Substantia nigra (tissue), 51 donors: ENCODE measurements at places on chromosomes 16 and 17.

GRCh38 chr16:53098526-53099317, 43.9 kb downstream of the CHD9 start:
- peak; percentile 47 for DNase-seq

DNA sequence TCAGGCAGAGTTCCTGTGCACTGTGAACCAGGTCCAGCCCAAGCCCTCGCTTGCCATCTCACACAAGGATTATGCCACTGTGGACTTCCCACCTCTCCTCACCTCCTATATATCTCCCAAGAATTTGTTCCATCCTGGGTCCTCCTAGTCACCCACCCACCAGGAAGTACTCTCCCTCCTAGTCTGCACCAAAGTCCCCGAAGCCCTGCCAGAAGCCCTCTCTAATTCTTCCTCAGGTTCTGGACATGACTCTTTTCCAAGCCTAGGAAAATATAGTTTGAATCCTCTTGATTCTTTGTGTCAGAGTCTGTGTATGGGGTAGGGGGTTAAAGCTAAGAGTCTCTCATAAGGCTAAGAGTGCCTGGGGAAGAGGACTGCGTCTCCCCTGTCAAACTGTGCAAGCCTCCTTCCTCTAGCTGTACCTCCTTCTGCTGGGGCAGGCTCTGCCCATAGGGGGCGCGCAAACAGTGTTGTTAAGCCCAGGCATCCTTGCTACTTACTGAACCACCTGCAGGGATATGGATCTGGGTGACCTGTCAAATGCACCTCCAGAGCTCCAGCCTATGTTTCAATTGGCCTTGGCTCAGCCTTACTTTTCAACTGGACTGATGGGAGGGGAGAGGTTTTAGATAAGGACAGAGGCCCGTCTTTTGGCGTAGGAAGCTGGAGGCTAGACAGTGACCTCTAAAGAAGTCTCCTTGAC, 16.6 kb upstream of the DLX4 start:
- no peak for DNase-seq

GRCh38 chr17:66464921-66465320, 162.5 kb downstream of the PRKCA start:
- DNase-seq = no peak

GRCh38 chr17:66143657-66144282, 48.2 kb downstream of the CEP112 start:
- DNase-seq = no peak

DNA sequence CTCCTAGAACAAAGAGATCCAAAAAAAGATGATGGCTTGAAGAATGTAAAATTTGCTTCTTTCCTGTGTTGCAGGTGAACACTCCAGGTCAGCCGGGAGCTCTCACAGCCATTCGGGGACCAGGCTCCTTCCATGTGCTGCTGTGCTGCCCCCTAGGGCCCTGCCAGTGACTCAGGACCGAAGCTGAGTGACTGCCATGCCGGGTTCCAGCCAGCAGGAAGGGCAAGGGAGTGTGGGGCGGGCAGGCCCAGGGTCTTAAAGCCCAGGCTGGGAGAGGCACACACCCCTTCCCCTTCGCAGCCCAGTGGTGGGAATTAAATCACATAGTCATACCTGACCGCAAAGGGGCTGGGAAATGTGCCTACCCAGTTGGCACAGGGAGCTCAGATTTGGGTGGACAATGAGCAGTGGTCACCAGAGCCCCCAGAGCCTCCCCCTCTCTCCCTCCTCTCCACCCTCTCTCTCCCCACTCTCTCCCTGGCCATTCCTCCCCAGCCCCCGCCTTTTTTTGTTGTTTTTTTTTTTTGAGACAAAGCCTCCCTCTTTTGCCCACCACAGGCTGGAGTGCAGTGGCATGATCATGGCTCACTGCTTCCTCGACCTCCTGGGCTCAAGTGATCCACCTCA, 11.5 kb downstream of the EPOP start:
- DNase-seq = peak; percentile 69

GRCh38 chr17:1050246-1050995, 53.5 kb downstream of the TIMM22 start:
- no peak for DNase-seq

- DNase-seq = no peak
These were observed 101.0 kb downstream of the ABCC6 start for GRCh38 chr16:16122264-16122663.

GRCh38 chr16:15440852-15441251, 6.5 kb downstream of the BMERB1 start:
- no peak for DNase-seq

GRCh38 chr17:48718761-48719641, 3.3 kb downstream of the PRAC1 start:
- DNase-seq = no peak

GRCh38 chr16:88533932-88534637, 36.1 kb upstream of the ZC3H18 start:
- no peak for DNase-seq

DNA sequence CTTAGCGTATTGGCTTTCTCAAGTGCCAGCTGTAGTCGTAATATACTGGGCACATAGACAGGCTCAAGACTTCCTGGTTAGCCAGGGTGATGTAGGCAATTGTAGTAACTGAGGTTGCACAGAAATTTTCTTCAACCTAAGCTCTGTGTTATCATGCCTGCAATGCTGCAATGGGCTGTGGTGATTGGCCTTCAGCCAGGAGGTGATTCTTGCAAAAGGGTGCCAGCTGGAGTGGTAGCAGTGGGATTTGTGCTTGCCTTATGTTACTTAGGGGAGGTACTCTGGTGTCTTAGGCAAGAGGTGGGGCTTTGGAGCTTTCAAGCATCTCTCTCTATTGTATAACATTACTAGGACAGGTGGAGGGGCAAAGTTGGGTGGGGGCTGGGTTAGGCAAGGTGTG, 495.1 kb downstream of the CDH11 start:
- DNase-seq = no peak

DNA sequence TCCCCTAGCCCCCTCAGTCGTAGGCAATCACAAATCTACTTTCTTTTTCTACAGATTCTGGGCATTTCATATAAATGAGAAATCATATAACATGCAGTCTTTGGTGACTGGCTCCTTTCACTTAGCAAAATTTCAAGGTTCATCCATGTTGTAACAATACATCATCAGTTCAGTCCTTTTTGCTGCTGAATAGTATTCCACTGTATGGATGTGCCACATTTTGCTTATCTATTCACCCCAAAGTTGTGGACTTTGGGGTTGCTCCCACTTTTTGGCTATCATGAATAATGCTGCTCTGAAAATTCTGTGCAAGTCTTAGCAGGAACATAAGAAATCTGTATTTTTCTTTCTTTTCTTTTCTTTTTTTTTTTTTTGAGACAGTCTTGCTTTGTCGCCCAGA, 39.0 kb downstream of the MRM1 start:
- DNase-seq = no peak

DNA sequence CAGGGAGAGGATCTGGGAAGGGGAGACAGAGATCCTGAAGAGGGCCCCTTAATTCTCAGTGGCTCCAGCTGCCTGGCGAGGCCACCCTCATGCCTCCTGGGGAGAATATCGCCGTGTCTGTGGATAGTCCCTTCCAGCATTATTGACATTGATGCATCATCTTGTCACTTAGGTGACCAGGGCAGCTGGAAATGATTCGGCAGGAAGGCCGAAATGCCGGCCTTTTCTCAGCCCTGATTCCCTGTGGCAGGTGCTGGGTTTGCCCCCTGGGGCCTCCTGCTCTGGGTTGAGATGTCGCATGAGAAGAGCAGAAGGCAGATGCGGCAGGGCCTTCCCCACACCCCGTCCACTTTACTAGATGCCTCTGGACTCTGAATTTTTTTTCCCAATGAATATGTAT, 89.5 kb downstream of the RAP1GAP2 start:
- DNase-seq = no peak

DNA sequence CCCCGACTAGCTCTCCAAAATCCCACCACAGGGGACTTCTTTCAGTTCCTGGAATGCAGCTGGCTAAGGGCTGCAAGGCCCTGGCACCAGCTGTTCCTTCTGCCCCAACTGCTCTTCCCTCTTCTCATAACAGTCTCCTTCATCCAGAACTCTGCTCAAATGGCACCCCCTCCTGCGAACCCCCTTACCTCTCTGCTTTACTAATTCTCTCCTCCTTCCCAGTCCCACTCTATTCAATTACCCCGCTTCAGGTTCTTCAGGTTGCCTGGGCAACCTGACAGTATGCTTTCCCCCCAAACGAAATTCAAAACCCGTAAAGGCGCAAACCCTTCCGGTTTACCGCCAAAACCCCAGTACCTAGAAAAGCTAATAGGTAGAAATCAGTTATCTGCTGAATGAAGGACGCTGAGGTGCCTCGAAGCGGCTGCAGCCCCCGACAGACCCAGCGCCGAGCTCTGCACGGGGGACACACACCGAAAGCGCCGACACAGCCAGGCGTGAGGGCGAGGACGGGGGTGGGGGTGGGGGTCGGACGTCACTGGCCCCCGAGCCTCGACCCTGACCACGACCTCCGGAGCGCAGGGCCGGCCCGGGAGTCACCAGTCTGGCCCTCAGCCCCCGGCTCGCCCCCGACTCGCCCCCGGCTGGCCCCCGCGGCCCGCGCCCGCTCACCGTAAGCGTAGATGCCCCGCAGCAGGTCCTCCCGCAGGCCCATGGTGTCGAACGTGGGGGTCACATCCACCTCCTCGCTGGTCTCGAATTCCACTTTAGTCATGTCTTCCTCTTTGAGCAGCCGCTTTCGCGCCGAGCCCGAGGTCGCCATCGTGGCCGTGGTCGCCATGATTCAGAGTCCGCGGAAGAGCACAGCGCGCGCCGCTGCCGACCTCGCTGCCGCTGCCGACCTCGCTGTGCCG, 550 bp downstream of the EIF4A3 start:
- no peak for DNase-seq

DNA sequence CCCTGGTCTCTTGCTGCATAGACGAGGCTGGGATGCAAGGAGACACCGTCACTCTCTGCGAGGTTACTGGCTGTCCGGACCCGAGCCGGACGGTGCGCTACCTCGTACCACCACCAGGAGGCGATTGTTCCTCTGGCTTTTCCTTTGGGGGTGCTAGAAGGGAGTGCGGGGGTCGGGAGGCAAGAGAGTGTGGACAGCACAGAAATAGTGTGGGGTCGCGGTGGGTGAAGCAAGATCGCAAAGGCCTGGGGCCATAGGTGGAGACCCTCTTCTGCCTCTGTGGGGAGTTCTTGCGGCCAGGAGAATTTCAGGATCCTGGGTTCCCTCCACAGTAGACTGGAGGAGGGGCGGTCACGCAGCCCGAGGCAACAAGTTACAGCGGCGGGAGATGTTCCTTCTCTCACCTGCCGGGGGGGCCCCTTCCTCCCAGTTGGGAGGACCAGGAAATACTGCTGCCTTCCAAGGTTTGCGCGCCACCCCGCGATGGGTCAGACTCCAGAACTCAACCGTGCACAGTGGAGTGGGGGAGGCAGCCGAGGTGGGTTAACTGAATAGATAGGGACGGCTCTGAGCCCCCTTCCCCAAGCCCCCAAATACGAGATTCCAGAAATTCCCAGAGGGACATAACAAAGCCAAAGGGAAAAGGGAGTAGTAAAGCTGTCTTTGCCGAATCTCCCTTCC, 6.9 kb downstream of the PHOSPHO1 start:
- peak; percentile 20 for DNase-seq

- DNase-seq = no peak
These were observed 7.1 kb upstream of the TMC5 start for GRCh38 chr16:19410435-19411171.

- no peak for DNase-seq
These were observed 71.5 kb upstream of the PLCG2 start for GRCh38 chr16:81707411-81708265.

- DNase-seq = no peak
These were observed 4.2 kb downstream of the USP6 start for GRCh38 chr17:5120036-5120435.

GRCh38 chr16:64312980-64313379, 808.9 kb downstream of the CDH11 start:
- no peak for DNase-seq

DNA sequence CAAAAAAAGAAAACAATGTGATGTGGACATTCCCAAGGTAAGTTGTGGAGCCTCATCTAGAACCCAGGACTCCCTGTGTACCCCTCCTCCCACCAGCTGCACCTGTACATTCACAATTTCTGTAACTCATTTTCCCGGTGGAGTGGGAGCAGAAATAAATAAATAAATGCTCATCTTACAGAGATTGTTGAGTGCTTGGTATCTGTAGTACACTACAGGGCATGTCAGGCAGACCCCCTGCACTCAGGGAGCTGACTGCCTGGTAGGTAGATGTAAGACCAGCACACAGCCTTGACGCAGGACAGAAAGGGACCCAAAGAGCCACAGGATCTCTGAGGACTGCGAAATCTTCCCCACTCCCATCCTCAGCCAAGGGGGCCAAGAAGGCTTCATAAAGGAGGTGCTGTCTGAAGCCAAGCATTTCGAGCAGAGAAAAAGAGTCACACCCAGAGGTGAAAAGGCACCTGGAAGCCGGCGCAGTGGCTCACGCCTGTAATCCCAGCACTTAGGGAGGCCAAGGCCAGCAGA, 6.5 kb downstream of the EIF1 start:
- no peak for DNase-seq

DNA sequence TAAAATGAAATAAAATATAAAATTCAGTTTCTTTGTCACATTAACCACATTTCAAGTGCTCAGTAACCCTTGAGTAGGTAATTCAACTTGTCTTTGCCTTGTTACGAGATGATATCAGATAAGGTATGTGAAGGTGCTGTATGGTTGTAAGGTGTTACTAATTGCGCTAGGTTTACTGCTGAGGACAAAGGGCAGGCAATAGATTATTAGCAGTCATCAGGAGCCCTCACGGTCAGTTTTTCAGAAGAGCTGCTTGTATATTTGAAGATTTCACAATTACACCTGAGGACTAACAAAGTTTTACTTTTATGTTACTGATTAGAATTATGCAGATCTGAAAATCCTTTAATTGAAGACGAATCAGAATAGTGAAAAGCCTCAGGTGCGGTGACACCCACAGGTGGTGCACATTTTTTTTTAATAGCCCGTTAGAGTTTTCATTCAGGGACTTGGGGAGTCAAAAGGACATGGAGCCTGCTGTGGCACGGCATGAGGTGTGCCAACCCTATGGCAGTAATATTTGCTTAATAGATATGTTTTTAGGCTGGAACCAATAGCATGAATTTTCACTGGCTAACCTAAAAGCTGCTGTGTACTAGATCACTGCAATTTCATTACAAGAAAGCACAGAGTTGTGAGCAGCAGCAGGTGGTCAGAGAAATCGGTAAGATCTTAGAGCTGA, 16.4 kb downstream of the NDEL1 start:
- DNase-seq = no peak

- DNase-seq = no peak
These were observed 106.5 kb downstream of the ABCC6 start for GRCh38 chr16:16116841-16117240.

- DNase-seq = no peak
These were observed 40.7 kb upstream of the SLC6A2 start for GRCh38 chr16:55615071-55615470.
